ENCODE measurements at places on chromosomes 2 and 18.

- DNase-seq = no peak
Observed at GRCh38 chr18:65711493-65711892, 39.3 kb upstream of the CDH7 start.

DNA sequence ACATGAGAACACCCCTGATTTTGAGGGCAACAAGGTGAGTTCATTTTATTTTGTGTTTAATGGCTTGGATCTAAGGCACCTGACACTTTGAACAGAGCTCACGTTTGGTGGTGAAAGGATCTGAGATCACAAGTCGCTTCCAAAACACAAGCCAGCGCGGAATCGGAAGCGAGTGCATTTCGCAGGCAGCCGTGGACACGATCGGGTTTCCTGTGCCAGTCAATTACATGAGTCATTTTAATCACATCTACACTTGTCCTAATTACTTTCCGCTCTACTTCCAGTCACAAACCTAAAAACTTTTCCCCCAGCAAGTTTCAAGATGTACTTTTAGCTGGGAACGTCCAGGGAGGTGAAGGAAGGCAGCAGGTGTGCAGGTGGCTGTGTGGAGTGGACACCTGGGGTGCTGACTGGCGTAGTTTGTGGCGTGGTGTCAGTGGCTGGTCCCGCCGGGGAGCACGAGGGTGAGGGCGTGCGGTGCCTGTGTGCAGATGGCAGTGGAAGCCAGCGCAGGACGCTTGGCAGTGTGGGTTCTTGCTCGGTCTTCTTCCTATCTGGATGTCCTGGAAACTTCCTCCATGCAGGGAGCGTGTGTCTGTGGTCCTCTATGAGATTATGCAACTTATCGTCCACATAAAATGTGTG lies 75.6 kb downstream of the DCDC2C start:
- DNase-seq = no peak

GRCh38 chr2:70115646-70116442 lies 28.6 kb downstream of the PCBP1 start:
- DNase-seq = no peak

DNA sequence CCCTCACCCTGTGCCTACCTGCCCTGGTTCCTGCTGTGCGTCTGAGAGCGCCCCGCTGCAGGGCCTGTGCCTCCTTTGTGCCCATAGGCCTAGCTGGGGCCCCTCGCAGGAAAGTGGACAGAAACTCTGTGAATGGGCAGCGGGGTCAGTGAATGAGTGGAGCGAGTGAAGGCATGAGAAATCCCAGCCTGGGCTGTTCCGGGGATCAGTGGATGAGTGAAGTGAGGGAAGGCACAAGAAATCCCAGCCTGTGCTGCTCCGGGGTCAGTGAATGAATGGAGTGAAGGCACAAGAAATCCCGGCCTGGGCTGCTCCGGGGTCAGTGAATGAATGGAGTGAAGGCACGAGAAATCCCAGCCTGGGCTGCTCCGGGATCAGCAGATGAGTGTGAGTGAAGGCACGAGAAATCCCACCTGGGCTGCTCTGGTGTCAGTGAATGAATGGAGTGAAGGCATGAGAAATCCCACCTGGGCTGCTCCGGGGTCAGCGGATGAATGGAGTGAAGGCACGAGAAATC lies 2.0 kb downstream of the COLEC11 start:
- no peak for DNase-seq

DNA sequence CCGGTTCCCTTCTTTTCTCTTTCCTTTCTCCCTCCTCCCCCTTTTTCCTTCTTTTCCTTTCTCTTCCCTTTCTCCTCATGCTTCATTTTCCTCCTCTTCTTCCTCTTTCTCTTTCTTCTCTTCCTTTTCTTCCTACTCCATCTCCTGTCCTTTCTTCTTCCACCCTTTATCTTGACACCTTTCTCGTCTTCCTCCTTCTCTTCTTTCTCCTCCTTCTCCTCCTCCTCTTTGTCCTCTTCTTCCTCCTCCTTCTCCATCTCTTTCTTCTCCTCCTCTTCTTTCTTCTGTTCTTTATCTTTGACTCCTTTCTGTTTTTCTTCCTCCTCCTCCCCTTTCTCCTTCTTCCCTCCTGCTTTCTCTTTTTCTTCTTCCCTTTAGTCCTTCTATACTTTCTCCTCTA lies 53.2 kb downstream of the CELF4 start:
- no peak for DNase-seq

GRCh38 chr2:8203364-8203763 lies 478.5 kb upstream of the ID2 start:
- peak; percentile 52 for DNase-seq

GRCh38 chr18:64287926-64288325 lies 139.0 kb upstream of the LINC00305 start:
- DNase-seq = no peak

DNA sequence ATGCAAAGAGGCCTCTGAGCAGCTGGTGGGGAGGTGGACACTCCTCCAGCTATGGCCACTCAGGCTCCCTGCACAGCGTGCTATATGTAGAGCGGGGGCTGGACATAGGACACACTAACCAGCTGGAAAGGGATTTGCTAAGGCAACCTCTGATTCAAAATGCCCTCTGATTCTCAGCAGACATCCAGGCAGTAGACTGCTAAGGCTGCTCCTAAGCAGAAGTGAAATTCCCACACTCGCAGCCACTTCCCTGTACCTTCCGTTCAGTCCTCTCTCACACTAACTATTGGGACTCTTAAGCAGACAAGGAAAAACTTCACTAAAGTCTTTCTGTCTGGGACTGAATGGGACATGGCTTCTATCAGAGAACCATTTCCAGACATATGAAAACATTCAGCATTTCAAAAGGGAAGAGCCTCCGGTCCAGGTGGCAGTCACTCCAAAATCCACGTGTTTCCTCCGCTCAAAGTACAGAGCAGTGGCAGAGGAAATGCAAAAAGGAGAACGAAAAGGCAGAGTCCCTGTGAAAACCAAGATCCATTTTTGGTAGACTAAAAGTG lies 265.8 kb downstream of the TTC32 start:
- DNase-seq = no peak

DNA sequence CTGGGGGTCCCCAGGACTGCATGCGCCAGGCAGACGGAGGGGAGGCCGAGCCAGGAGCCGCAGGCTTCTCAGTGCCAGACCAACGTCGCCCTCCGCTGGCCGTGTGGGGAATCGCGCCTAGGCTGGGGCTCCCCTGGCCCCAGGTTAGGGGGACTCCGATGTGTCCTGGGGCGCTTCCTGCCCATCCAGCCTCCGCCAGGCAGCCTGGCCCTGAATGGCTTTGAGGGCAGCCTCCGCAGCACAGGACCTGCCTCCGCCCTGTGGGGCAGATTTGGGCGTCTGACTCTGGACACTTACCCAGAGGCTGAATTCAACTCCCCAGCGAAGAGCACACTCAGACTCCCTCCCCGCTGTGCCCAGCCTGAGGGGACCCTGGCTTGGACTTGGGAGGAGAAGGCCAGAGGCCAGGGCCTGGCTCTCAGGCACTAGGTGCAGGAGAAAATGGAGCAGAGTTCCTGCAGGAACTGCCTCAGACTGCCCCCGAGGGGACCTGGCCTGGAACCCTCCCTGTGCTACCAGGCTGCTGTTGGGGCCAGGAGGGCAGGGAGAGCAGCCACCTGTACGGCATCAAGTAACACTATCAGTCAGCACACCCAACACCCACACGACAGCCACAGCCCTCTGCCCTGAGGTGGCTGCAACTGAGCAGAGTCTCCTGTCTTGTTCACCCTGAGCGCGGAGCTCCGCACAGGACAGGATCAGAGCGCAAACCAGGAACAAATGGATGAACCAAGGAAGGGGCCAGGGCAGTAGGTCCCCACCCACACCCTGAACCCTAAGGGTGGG lies 597 bp upstream of the TEKT4 start:
- DNase-seq = no peak

DNA sequence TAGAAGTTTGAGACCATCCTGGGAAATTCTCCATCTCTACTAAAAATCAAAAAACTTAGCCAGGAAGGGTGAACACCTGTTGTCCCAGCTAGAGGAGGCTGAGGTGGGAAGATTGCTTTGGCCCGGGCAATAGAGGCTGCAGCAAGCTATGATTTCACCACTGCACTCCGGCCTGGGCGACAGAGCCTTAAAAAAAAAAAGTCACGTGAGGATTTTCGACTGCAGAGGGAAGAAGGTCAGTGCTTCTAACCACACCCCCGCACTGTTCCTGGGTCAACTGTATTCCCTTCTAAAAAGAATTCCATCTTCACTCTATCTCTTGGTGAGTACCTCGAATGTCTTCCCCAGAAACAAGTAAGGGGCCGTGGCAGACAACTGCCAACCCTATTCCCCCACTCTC lies 31.3 kb downstream of the ADAM17 start:
- DNase-seq = no peak

DNA sequence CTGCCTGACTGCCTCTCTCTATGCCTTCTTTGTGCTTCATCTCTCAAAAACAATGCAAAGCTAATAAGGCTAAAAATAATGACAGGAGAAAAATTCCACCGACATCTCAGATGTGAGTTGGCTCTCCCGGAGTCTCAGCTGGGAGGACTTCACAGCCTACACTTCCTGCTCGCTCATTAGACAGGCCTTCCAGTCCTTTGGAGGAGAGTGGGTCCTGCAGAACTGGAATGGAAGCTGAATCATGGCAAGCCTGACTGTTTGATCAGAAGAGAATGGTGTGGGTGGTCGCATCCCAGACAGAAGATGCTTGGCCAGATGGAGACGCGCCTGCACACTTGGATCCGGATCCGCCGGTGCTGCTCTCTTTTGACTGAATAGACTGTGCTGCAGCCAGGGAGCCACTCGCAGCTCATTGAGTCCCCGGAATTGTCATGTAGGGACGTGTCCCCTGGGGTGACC lies 49.7 kb downstream of the TRIB2 start:
- no peak for DNase-seq

- DNase-seq = no peak
Observed at GRCh38 chr2:12504443-12504842, 212.3 kb upstream of the TRIB2 start.

- DNase-seq = no peak
Observed at GRCh38 chr2:80016171-80016570, 288.4 kb downstream of the LRRTM1 start.

- DNase-seq = no peak
Observed at GRCh38 chr2:226366920-226367319, 432.7 kb downstream of the IRS1 start.

DNA sequence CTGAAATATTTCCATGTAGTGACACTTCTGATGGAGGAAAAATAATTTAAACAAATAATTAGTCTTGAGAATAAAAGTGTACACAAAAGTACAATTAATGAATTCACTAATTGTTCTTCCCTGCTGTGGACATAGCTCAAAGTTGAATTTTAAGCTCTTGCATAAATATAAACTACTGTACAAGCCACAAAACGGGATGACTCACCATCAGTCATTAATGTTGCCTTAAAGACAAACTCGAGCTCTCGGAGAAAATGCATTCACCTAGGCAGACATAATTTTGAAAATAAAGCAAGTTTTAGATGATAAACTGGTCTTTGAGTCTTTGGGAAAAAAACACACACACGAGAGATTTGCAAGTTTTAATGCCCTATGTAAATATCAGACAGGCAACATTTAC lies 436.4 kb downstream of the ZNF521 start:
- DNase-seq = no peak

DNA sequence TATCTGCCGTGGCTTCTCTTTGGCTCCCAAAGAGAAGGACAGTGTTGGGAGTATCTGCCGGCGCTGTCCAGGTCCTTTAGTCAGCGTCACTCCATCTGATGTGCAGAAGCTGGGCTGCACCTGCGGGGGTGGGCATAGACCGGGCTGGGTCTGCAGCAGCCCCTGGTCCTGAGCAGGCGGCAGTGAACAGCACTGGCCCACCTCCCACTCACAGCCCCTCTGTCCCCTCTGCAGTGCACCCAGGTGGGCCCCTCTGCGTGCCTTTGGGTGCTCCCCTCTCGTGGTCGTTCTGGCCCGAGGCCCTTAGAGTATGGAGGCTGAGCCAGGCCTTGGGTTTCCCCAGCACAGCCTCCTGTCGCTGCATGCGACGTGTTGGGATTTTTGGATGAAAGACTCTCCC lies 95.7 kb downstream of the USP40 start:
- no peak for DNase-seq

- DNase-seq = no peak
Observed at GRCh38 chr18:48036641-48037421, 106.4 kb upstream of the SMAD2 start.

GRCh38 chr2:213007290-213007838 lies 144.0 kb downstream of the IKZF2 start:
- no peak for DNase-seq

DNA sequence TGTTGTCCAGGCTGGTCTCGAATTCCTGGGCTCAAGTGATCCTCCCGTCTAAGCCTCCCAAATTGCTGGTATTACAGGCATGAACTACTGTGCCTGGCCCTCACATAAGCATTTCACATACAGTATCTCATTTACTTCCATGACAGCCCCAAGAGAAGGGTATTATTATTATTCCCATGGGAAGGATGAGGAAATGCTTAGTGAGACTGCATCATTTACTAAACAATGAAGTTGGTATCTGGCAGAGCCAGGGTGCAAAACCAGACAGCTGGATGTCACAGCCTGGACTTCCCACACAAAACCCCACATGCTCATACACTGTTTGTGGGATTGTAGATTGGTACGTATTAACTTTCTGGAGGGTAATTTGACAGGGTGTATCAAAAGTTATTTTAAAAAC lies 29.9 kb downstream of the DAPL1 start:
- DNase-seq = no peak

- no peak for DNase-seq
Observed at GRCh38 chr2:156473445-156473844, 37.3 kb downstream of the GPD2 start.

GRCh38 chr2:208984376-208985090 lies 439.3 kb upstream of the MAP2 start:
- DNase-seq = no peak

GRCh38 chr2:113218283-113219091 lies 44.7 kb downstream of the PSD4 start:
- no peak for DNase-seq

- no peak for DNase-seq
Observed at GRCh38 chr2:96839293-96839874, 4.4 kb downstream of the ANKRD23 start.

DNA sequence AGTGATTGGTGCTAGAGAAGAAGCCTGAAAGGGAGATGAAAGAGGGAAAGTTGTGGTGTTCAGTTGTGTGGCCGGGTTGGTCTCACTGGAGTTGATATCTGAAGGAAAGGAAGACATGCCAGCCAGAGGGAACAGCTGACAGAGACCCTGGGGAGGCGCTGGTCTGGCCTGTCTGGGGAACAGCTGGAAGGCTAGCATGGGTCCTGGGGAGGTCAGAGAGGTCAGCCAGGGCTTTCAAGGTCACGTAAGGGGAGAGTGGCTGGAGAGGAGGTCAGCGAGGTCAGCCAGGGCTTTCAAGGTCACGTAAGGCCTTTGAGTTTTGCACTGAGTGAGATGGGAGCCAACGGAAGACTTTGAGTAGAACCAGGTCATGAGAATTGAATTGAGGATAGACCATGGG lies 11.0 kb downstream of the DYSF start:
- DNase-seq = no peak

- no peak for DNase-seq
Observed at GRCh38 chr2:155692106-155692505, 640.4 kb downstream of the NR4A2 start.

- DNase-seq = no peak
Observed at GRCh38 chr2:109727929-109728447, 66.1 kb upstream of the RGPD5 start.

- DNase-seq = no peak
Observed at GRCh38 chr2:101995019-101995418, 3.3 kb downstream of the IL1R2 start.
